ENCODE measurements at places on chromosomes 4 and X.

DNA sequence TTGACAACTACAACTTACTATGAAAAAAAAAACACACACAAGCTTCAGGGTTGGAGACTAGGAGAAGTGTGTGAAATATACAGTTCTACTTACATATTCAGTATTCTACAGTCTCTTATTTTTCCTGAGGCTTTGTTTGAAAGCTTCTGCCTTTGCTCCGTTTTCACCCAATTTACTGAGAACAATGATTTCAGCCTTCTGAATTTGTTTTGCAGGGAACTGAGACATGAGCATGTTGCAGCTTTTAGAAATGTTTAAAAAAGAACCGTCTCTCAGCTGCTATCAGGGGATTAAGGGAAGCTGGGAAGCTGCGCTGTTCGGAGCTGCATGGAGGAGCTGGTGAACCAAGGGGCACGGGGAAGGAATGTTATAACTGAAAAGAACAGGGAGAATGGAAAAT is 85.7 kb downstream of the QDPR start:
- DNase-seq, result no peak

DNA sequence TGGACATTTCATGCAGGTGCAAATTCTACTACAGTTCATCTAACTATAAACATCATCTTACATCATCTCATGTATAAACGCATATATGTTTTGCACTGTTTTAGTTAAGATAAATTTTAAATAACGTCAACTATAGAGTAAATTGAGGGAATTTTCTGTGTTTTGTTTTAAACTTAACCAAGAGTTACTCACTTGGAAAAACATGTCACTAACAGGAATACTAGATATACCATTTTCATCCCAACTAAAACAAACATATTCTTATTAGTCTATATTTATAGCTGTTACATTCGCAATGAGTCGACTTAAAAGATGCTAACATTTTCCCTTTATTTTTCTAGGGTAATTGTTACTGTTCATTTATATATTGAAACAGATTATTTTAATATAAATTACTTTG is 159.6 kb downstream of the PDGFC start:
- no peak for DNase-seq

DNA sequence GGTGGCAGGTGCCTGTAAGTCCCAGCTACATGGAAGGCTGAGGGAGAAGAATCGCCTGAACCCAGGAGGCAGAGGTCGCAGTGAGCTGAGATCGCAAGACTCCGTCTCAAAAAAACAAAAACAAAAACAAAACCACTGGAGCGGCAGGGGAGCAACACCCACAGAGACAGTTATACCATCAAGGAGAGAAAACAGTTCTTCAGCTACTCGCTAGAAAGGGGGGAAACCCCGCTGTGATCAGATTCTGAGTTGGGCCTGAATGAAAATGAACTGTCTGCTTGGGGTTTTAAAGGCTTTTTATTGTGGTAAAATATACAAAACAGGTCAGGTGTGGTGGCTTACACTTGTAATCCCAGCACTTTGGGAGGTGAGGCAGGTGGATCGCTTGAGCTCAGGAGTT is 16.8 kb upstream of the IRAK1 start:
- no peak for DNase-seq

DNA sequence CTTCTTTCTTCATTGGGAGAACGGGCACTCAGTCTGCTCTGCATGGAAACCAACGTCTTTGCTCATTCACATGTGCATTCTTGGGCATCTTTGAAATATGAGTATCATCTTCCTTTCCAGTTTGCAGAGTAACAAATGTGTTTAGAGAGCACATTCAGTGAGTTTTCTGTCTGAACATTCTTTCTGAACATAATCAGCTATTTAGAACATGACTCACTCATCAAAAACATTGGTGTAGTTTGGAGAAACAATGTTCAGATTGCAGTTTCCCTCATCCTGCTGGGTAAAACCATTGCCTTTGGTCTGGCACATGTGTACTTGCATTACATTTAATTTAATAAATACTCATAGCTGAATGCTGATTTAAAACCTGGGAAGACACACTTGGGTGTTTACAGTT is 81.5 kb upstream of the F9 start:
- no peak for DNase-seq

DNA sequence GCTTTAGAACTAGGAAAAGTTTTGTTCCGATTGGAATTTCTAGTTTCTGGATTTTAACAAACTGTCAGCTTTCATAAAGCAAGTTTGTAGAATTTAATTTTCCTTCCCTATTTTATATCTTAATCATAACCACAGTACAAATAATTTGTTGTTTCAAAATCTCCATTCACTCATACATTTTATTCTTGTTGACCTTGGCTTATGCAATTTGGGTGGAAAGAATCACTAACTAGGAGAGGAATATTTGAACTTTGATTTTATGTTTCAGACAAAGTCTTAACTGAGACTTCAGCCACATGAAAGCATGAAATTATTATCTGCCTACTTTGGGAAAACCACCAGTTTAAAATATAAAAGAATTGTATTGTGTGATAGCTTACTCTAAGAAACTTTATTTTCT is 427.9 kb downstream of the SPRY1 start:
- no peak for DNase-seq

DNA sequence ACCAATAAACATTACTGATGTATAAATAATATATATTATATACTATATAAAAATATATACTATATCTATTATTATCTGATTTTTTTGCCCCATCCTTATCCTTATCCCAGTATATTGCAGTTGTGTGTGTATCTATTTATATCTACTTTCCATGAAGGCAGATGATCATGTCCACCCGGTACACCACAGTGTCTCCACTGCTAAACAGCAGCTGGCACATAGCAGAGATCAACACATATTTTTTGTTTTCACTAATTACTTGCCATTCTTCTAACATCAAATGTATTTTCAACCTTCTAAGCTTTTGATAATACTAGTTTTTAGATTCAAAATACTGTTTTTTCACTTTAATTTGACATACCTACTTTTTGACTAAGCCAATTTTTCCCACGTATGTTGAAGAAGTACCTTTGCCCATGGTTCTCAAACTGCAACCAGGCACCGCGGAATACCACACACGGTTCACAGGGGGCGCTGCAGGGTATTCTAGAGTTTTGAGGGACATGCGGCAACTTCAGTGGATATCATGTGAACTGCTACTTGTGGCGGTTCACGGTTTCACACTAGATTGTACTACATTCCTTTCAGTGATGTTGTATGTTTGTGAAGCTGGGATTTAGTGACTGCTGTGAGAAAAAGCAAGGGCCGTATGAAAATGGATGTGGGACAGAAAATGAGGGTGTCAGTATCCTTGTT is 182.5 kb upstream of the NPY2R start:
- DNase-seq, result peak; percentile 47

GRCh38 chrX:46381630-46382029 is 163.6 kb downstream of the ZNF674 start:
- DNase-seq, result no peak

DNA sequence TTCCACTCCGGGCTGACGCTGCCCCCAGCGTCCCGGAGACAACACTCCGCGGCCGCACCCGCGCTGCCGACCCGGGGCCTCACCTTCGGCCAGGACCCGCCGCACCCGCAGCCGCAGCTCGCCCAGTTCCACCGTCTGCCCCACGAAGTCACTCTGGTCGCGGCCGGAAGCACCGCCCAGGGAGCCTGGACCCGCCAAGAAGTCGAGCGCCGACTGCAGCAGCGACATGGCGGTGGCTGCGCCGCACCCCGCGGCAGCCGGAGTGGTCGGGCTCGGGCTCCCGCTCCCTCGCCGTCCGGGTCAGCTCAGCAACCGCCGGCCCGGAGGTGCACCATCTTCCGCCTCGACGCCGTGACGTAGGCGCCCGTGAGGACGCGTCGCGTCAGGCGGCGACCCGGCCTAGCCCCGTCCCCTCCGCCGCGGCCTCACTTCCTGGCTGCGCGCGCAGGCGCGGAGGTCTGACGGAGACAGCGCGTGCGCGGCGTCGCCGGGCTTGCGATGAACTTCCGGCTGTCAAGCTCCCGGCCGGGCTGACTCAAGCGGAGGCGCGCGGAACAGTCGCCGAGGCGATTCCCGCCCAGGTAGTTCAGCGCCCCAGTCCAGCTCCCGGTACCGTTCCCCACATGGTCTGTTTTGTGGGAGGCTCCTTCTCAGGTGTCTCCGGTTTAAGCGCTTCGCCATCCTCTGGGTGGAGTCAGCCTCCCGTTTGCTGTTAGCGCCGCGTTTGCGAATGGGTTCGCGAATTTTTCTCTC is at the start of the genes GAK and TMEM175:
GAK (minus strand) TSS at position 357 of the 753 bp plus-strand sequence; CDS start at position 228, 129 bp downstream.
TMEM175 (plus strand) TSS at position 501 of the 753 bp plus-strand sequence. CDS start 15,280 bp downstream, outside the sequence.
- DNase-seq, result peak; percentile 91

DNA sequence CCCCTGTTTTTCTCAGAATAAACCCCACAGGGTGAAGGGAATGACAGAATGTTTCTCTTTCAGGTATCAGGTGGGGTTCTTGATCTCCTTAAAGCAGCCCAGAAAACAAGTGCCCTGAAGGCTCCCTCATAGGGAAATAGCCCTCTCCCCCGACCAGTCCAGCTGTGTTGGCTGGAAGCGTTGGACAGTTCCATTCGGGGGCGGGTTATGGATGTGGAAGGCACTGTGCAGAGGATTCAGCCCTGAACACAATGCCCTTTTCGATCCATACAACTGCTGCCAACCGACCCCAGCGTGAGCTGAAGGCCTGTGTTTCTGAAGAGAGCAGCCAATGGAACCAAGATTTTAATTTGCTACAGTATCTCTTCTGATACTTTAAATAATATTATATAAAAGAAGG is 41.5 kb downstream of the SEL1L3 start:
- DNase-seq, result no peak

- DNase-seq, result no peak
Measured at GRCh38 chr4:75009138-75009537, 76.2 kb downstream of the PARM1 start.

DNA sequence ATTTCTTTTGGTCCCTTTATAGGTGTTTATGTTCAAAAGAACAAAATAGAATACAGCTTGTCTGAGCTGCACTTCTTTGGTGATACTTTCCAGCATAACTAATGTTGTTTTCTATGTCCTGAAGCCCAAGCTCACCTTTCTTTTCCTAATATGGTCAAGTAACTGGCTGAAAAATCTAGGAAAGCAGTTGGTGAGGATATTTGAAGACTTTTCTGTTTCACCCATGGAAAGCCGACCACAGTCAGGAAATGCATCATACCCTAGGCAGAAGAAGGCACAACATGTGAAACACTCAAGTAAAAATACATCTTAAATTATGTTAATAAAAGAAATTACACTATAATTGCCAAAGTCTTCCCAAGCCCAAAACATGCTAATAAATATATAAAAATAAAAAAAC is 337.0 kb downstream of the PDGFC start:
- DNase-seq, result no peak

GRCh38 chr4:48665555-48666186 is 114.4 kb downstream of the FRYL start:
- no peak for DNase-seq

GRCh38 chr4:150173982-150174398 is 95.7 kb downstream of the DCLK2 start:
- peak; percentile 34 for DNase-seq

Measured in G401 (cell line).